IMR-90 (cell line): ENCODE measurements at places on chromosomes 7 and 10. TPM values are rescaled to one million over a fixed set of nuclear protein-coding genes. Genes with fewer than 3 reads are reported as not detected.

The CFAP70 gene
- polyA plus RNA-seq, result 0.13 and 0.15 TPM in 2 replicates

The OPALIN gene
- polyA plus RNA-seq, result not detected in 2 replicates

The FAM25A gene
- polyA plus RNA-seq, result not detected in 2 replicates

The CRHR2 gene
- not detected in 2 replicates for polyA plus RNA-seq

The FOXP2 gene
- 0.89 and 1.4 TPM in 2 replicates for polyA plus RNA-seq
